Activated CD4-positive, alpha-beta T cell treated with anti-CD3 and anti-CD28 coated beads, Interleukin-10, Interleukin-2, amounts not matched to agents 100 ng/mL and 50 ng/mL, durations not matched to agents 16 hours and 8 hours (primary cell): ENCODE measurements at places on chromosomes 3 and 15.

DNA sequence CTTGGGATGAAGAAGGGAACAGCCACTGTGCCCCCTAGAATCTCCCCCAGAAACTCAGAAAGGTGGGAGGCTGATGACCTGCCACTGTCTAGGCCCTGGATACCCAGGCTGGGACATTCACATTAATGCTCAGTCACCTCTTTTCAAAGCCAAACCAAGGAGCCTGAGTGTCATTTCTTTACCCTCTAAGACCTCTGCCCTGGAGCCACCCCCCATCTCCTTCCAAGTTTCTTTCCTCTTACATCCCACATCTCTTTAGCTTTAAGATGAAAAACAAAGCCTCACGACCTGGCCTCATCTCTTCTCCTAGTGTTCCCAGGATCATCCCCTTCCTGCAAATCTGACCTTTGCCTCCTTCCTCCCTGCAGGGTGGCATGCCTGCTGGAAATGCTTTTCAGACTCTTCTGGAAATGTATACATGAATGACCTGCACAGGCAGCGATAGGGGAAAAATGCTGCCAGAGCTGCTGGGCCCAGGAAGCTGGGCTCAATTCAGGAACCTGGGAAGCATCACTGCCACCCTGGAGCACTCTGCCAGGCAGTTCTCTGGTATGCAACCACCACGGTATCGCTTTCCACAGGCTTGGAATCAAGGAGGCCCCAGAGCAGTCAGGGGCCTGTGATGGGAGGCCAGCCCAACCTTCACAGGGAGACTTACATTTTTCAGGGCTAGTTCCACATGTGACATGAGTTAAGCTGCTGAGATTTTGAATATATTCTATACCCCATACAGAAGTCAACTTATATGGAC, 67.6 kb downstream of the DAPK2 start:
- no peak for DNase-seq

GRCh38 chr3:150127011-150127490, 156.4 kb upstream of the PFN2 start:
- DNase-seq: no peak

- no peak for DNase-seq
Observed at GRCh38 chr15:33392453-33392852, 81.7 kb downstream of the RYR3 start.

DNA sequence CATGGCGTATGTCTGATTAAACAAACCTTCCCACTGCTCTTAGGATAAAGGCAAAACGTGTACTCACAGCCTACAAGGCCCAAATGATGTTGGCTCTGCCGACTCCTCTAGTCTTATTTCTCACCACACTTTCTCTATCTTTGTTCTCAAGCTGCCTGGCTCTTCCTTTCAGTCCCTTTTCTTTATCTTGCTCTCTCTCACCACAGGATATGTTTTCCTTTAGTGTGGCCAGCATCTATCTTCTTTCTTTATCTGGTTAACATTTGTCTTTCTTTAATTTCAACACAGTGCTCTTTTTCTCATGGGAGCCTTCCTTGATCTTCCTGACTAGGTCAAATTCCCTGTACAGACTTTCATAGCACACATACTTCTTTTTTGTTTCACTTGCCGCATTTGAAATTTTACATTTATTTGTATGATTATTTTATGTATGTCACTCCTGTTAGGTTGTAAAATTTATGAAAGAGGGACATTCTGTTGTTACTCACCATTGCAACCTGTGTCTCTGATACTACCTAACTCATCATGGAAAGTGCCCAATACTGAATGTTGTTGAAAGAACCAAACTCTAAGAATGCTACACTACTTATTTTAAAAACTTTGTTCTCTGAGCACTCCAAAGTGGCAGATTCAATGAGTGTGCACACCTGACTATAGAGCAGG, 328.9 kb upstream of the CBLB start:
- DNase-seq: no peak

- DNase-seq: no peak
Observed at GRCh38 chr15:100911086-100911485, 8.1 kb upstream of the LRRK1 start.

GRCh38 chr3:160259589-160259988, 34.4 kb downstream of the C3orf80 start:
- DNase-seq: no peak

GRCh38 chr3:8727605-8728512, 5.7 kb upstream of the CAV3 start:
- no peak for DNase-seq

DNA sequence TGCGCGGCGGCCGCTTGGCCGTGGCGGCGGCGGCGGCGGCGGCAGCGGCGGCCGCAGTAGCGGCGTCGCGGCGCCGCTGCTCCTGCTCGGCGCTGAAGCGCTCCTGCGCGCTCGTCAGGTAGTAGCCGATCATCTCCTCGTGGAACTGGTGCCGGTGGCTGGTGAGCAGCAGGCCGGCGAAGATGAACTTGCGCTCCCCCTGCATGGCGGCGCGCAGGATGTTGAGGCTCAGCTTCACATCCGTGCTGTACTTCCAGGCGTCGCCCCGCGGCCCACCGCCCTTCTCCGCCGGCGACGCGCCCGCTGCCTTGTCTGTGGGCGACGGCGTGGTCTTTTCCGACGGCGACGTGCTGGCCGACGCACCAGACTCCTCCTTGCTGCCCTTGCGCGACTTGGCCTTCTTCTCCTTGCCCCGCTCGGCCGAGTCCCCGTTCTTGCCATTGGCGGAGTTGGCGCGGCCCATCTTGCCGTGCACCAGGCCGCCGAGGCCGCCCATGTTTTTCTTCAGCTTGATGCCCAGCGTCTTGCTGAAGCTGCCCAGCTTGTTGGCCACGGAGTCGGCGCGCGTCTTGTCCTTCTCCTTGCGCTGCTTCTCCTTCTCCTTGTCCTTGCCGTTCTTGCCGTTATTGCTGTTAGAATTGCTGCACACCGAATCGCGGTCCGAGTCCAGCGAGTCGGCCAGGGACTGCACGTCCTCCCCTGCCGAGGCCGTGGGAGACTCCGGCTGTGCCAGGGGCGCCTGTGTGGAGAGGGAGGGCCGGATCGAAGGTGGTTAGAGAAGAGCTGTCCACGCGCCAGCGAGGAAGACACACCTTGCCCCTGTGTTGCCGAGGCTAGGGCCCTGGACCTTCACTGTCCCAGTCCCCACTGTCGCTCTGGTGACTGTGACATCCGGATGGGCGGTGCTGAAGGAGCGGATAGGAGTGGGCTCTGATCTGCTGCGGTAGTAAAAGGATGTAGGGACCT, 157.6 kb downstream of the KLF13 start:
- DNase-seq: peak; percentile 10

GRCh38 chr3:114624047-114624445, 330.2 kb downstream of the TIGIT start:
- no peak for DNase-seq

DNA sequence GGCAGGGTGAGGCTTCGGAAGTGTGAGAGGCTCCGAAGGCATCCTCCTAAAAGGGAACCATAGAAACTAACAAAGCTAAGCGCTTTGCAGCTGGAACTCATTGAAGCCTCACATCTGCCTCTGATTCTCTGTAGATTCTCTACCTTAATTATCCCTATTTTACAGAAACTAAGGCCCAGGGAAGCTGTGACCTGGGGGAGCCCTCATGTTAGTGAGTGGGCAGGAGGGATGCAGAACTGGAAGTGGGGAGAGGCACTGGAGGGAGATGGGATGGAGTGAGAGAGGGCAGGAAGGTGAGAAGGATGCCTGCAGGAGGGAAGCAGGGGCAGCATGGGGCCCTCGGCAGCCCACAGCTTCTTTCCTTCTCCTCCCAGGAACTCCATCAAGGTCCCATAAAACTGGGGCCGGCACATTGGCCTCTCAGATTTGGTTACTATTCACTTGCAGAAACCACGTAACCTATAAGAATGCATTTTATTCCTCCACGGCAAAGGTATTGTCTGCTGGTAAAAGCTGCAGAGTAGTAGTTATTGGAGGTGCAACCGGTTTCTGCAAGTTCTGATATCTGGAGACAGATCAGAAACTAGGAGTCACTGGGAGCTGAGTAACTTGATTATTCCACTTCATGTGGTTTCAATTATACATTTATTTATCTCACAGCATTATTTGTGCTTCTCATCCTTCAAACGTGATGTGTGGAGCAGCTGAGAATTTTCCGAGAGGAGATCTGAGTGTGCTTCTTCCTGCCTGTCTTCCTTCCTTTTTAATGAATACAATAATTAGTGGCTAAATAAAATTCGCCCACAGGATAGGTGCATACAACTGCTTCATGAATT, 24.0 kb upstream of the CHCHD6 start:
- no peak for DNase-seq

DNA sequence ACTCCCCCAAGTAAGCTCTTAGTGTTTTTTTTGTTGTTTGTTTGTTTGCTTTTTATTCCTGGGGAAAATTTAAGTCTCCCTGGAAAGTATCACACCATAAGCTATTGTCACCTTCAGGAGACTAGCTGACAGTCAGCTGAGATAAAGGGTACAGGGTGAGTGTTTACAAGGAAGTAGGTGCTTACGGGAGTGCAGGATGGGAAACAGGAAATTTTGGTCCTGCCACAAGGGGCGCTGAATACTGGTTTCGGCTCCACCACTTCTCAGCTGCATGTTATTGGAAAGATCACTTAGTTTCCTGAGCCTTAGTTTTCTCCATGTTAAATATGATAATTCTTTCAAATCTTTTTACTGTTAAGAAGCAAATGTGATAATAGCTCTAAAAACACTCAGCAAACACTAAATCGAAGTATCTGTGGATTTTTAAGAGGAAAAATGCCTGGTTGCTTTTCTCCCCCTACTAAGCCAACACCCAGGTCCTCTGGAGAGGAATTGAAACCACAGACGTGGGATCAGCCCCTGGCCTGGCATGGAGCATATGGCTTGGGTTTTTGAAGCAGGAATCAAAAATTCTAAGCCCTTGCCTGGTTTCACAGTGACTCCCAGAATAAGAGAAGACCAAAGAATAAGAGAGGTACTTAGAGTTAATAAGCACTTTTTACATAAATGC, 90.7 kb downstream of the SCN11A start:
- peak; percentile 29 for DNase-seq

DNA sequence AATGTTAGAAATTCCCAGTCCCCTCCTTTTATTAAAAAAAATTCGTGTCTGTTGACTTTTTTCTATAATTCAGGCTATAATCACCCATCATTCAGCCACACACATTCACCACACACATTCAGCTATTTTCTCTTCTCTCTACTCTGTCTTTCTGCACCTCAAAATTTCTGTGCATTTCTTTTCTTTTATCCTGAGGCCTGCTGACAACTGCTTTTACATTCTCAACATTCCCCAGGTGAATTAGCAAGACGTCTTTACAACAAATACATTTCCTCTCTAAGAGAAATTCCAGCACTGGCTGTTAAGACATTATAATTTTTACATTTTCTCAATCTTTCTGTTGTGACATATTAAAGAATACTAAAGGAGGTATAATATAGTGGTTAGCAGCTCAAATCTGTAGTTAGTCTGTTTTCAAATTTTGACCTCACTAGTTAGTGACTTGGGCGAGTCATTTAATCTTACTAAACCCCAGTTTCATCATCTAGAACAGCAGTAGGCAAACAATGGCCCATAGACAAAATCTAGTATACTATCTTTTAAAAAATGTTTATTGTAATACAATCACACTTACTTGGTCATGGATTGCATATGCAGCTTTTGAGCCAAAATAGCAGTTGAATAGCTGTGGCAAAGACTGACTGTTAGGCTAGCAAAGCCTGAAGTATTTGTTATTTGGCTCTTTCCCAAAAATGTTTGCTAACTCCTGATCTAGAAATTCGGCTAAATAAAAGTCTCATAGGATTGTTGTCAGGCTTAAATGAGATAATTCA, 350.7 kb downstream of the NSUN3 start:
- DNase-seq: no peak

DNA sequence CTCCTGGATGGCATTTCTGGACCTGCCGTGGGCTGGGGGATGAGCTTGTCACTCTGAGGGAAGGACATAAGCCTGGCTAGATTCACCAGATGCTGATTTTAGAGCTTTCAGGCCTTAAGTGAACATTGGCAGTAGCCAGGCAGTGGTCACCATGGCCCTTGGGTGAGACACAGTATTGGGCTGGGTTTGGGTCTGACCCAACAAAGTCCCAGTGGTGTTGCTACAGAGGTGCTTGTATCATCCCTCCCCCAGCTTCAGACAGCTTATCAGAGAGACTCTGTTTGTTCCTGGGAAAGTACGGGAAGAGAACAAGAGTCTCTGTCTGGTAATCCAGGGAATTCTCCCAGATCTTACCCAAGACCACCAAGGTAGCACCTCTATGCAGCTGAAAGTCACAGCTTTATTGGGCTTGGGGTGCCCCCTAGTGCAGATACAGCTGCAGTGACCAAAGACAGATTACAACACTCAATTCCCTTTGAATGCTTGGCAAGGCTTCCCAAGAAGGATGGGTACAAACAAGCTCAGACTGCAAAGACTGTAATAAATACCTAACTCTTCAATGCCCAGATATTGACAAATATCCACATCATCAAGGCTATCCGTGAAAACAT, 9.8 kb upstream of the RUVBL1 start:
- DNase-seq: peak; percentile 58

GRCh38 chr3:4977001-4977852, 2.0 kb upstream of the BHLHE40 start:
- DNase-seq: peak; percentile 90

GRCh38 chr3:58683466-58683865, 16.9 kb upstream of the FAM3D start:
- DNase-seq: peak; percentile 70

GRCh38 chr15:52180196-52180835, 10.9 kb downstream of the GNB5 start:
- peak; percentile 23 for DNase-seq

DNA sequence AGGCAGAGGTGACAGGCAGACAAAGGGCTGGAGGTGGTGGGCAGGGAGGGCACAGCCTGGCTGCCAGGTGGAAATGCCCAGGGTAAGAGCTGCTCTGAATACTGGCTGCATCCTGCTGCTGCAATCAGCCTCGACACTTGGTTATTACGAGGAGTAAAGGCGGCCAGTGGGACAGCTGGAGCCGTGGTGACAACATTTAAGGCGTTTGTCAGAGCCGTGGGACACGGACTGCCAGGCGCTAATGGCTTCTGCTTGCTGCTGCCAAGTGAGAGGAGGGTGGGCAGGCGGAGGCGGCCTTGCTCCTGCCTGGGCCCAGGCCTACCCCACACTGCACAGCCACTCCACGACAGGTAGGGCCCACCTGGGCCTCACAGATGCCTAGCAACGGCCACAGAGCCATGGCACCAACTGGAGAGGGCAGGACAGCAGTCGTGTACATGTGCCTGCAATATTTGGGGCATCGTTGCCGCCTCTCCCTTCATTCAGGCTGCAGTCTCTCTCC, 49.2 kb upstream of the TMEM115 start:
- no peak for DNase-seq

DNA sequence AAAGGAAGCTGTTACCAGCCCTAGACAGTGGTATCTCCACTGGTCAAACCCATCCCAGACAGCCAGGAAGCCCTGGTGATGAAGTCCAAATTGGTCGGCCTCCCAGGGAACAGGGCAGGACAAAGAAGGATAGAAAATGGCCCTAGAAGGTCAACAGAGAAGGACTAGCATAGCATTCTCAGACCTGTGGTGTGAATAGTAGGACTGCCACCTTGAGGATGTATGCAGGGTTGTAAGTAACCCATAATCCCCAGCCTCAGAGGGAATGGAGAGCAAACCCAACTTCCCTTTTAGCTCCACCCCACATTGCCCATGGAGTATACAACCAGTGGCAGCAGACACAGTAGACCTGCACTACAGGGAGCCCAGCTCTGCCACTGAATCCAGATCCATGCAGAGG, 68.6 kb upstream of the EIF1B start:
- no peak for DNase-seq
